Thymus (tissue), 14 donors: ENCODE measurements at places on chromosomes 5 and 9. TPM values are rescaled to one million over a fixed set of nuclear protein-coding genes. Genes with fewer than 3 reads are reported as not detected.

The LRRC14B gene
- total RNA-seq = 0.90 TPM

The HSPB3 gene
- total RNA-seq = 0.94 TPM

The SLC1A1 gene
- total RNA-seq = 0.42 TPM

The PARP8 gene
- 18.7 TPM for total RNA-seq

The C9orf40 gene
- total RNA-seq = 4.3 TPM

The ARHGEF39 gene
- total RNA-seq = 3.9 TPM

The C5orf52 gene
- not detected for total RNA-seq

The CARTPT gene
- total RNA-seq = 0.24 TPM

The GABRA6 gene
- not detected for total RNA-seq

The PCDHGA10 gene
- total RNA-seq = 0.61 TPM

The TMOD1 gene
- 0.42 TPM for total RNA-seq

The NR6A1 gene
- 0.47 TPM for total RNA-seq
